NCI-H446 (cell line): ENCODE measurements at places on chromosomes 4 and X.

GRCh38 chr4:751676-752075 is 46.0 kb downstream of the PCGF3 start:
- no peak for DNase-seq

GRCh38 chr4:88610771-88611170 is 18.5 kb downstream of the HERC3 start:
- DNase-seq, result no peak

- DNase-seq, result no peak
Measured at GRCh38 chr4:152965611-152966010, 29.5 kb downstream of the FHDC1 start.

GRCh38 chrX:152926279-152926678 is 28.4 kb downstream of the ZNF185 start:
- peak; percentile 41 for DNase-seq

- no peak for DNase-seq
Measured at GRCh38 chr4:152643153-152644035, 36.4 kb downstream of the TMEM154 start.

DNA sequence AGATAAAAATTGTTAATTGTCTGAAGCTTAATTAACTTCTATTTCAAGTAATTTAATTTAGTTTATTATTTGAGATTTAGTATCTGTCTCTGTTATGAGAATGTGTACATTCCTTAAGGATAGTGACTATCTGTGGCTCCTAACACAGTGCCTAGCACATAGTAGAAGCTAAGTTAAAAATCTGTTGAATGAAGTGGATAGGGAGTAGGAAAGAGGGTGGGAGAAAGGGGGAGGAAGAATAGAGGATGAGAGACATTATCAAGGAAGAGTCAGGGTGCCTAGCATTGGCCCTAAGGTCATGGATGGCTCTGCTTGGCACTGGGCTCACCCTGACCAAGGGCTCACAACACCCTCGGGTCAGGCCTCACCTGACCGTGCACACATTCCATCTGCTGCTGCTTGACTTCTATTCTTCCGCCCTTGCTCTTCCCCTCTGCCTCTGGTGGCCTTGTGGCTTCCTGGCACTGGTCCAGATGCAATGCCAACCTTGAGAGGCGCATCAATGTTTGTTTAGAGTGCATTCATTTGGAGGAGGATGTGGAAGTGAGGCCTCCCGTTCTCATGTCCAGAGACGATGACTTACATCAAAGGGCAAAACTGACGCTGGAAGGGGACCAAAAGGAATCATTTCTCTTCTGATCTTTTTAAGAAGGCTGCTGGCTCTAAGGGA is 42.3 kb downstream of the TRIM2 start:
- DNase-seq, result no peak

DNA sequence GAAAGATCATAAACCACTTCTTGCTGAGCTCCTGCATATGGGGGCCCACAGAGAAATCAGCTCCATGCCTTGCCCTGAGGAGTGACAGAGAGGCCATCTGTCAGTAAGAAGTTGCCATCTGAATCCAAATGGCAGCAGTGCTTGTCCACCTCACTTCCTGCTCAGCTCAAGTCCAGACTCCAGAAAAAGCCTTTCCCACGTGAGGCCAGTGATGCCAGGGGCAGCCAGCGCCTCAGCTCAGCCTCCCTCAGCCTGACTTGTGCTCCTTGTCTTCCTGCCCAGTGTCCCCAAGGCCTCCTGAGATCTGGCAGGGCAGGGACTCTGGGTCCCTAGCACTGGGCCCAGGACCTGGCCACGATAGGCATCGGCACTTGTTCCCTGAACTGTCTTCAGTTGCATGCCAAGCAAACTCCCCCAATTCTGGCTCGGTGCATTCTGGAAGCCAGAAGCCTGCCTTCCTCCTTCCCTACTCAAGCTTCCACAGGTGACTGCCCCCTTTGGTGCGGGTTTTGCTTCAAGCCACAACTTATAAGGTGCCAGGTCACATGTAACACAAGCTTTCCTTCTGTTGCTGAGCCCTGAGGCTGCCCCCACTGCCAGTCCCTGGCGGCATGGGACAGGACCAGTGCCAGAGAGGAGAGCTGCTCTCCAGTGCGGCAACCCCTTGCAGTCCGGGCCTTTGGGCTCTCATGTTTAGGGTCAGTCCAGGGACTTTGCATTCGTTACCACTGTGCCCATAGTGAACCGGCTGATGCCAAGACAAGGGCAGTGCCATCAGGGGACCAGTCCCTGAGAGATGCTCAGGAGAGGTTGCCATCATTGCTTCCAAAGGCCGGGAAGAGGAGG is 2.2 kb downstream of the ZNF185 start:
- DNase-seq, result no peak

DNA sequence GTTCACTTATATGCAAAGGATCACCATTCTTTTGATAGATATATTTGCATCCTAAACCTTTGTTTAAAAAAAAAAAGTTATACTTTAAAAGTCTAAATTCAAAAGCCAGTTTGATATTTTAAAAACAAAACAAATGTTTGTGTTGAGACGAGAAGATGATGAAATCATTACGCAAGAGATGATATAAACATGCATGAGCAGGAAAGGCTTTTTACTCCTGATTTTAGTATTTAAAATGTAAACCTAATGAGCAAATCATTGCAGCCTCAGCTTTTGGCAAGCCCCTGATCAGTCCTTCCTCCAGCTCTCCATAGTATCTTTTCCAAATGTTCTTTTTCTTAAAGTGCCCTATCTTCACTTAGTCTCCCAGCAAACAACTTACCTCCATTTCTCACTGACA is 115.6 kb downstream of the ARAP2 start:
- no peak for DNase-seq

DNA sequence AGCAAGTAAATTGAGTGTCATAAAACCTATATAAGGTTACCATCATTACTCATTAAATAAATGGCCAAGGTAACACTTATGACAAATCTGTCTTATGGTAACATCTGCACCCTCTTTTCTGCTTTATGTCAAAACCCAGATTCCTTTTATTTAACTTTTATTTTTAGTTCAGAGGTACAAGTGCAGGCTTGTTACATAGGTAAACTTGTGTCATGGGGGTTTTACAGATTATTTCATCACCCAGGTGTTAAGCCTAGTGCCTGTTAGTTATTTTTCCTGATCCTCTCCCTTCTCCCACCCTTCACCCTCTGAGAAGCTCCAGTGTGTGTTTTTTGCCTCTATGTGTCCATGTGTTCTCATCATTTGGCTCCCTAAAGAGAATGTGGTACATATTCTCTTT is 930.7 kb downstream of the CCSER1 start:
- no peak for DNase-seq

DNA sequence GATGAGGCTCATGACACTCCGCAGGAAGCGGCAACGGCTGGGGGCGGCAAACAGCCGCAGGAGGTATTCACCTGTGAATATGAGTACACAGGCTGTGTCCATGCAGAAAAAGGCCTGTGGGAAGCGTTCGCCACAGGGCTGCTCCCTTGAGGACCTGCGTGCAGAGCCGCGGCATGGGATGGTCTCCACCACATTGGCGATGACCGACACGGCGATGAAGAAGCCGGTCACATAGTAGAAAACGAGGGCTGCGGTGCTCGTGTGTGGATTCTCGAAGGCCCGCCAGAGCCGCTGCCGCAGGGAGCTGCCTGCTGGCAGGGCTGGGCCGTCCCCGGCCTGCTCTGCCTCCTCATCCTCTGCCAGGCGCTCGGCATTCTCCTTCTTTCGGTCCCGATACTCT is 2.2 kb downstream of the KCND1 start:
- DNase-seq, result no peak

GRCh38 chr4:25878676-25879075 is 15.9 kb upstream of the SEL1L3 start:
- no peak for DNase-seq

DNA sequence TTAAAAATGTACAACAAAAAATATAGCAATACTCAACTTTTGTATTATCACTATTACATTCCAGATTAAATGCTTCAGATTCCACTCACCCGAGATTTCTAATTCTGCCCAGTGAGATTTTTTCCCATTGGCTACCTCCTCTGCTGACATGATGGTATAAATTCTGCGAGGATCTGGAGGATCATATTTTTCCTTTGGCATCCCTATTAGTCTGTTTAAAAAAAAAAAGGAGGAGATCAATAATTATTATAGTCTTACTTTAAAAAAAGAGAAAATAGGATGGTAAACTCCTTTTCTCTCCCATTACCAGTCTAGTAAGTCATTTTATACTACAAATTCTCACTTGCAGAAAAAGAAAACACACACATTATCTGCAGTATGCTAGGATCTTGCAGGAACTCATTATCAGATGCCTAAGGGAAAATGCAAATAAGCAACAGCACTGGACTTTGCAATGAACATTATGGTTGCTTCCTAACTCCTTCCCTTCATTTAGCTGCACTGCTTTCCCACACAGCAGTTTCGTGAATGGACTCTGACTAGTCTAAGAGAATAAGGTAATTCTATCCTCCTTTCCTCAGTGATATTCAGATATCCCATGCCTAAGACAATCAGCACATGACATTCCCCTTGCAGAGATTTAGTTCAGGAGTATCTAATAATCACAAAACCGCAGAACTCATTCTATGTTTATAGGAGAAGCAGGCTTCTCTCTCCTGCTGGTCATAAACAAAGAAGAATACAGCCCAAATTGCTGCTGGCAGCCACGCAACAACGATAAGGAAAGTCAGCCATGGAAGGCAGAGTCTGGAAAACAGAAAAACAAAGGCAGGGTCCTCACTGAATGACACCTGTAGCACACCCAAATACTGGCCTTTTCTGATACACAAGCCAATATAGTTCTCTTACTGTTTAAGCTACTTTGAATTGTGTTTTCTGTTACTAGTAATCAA is 42.7 kb downstream of the CNOT6L start:
- no peak for DNase-seq

DNA sequence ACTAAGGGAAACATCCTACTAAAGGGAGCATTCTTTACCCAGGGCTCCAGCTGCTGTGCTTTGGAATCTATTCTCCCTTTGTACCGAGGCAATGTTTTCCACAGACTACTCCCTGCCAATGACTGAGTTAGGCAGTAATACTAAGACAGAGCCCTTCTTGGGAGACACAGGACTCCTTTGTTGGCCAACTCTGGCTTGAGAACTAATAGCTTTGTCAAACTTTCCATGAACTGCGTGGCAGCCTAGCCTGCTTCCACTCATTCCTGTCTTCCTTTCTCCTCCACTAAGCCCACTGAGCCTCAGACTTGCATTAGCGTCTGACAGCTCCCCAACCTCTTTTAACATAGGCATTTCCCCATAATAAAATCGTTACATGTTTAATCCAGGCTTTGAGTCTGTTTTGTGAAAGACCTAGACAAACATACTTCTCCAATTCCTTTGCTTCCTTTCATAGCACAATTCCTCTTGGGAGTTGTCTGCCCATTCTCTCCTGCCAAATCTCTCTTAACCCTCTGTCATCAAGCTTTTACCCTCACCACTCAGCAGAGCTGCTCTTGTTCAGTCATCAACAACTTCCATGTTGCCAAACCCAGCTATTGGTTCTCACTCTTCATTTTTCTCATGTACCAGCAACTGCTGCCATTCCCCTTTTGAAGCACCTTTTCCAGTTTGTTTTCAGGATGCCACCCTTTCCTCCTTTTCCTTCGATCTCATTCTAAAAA is 300.3 kb upstream of the IGFBP7 start:
- DNase-seq, result no peak

DNA sequence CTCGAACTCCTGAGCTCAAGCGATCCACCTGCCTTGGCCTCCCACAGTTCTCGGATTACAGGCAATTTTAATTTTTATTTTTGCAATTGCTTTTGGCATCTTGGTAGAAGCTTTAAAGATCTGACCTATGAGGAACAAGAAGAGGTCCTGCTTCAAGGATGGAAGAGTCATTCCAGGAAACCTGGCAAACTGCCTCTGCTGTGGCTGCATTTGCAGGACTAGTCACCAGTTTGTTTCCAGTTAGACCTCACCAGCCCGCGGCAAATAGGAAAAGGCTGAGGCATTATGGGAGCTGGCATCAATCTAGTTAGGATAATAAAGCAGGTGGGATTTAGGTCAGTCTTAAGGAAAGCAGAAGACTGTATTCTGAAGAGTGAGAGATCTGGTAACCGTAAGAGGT is 51.9 kb upstream of the LAS1L start:
- DNase-seq, result no peak

DNA sequence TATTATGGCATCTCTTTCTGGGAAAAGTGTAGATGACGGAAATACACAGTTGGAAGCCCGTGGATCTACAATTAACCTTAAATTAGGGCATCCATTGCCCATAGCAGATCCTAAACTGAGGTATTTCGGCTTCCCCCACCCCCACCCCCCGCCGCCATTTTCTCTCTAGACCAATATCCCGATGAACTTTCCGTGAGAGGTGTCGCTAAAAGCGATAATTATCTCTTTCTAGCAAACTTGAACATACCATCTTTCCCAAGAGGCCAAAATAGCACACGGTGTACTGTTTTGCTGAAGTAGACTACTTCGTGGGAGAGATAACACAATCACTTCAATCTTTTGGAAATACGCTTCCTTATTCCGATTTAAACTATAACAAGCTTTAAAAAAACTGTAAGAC is 554 bp downstream of the KLHL15 start:
- no peak for DNase-seq

DNA sequence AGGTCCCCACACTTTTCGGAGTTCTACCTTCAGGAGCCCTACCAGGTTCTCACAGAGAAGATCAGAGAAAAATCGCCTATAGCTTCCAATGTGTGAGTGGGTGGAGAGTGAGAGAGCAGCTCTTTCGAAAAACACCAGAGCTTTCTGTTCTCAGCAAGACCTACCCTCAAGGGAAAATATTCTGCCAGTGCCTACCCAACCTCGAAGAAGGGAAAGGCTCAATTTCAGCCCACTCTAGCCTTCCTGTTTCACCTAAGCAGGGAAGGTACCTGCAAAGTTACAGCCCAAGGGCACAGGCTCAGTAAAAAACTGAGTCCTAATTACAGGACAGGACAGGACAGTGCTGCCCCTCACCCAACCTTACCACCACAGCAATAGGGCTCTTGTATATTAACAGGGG is 104.0 kb upstream of the WDR17 start:
- no peak for DNase-seq

- DNase-seq, result no peak
Measured at GRCh38 chr4:140617499-140618248, 48.9 kb upstream of the UCP1 start.

GRCh38 chr4:23888421-23889319 is 1.2 kb downstream of the PPARGC1A start:
- DNase-seq, result no peak

DNA sequence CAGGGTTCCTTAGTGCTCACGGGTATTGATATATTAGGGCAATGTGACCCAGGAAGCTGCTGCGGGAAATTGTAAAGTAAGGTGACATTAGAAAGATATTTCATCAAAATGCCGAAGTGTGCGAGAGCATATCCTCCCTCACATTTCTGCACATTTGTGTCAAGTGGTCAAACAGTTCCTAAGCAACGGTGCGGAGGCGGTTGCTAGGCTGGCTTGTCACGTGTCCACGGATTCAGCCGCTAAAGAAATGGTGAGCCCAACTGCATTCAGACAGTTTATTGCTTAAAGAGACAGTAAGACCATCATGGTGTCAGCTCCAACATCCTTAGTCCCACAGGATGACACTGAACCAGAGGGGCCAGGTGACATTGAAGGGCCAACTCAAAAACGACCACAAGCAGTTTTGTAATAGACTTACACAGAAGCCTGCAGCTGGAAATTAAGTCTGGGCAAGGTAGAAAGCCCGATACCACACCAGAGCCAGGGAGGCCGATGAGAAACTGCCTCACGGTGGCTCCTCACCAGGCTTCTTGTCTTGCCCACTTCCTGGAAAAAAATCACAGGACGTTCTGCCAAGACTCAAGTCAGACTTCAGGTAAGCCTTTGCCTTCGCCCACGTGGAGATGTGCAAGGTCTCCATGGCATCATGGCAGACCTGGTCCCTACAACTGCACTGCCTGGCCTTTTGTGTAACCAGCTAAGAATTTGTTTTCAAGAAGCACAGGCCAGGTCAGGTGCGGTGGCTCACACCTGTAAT is 50.4 kb downstream of the USP11 start:
- DNase-seq, result peak; percentile 38
